ENCODE measurements at places on chromosomes 5 and 9. TPM values are rescaled to one million over a fixed set of nuclear protein-coding genes. Genes with fewer than 3 reads are reported as not detected.

DNA sequence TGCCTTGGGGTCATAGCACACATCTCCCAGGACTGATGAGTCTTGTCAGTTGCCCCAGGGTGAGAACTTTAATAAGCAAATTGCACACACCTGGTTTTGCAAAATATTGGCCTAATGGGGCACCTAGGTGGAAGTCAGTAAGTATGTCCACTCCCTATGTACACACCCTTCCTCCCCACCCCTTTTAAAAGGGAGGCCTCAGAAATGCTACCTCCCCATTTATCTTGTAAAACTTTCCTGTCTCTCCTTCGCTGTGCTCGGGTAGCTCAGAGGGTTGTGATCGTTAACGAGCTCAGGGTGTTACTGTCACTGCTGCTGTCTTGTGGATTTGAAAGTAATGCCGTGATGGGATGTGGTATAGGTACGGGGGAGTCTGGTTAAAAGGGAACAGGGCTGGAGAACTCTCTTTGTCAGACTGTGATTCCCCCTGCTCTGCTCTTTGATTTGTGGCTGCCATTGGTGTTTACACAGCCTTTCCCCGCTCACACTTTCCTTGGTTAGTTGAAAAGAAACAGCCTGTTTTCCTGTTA lies 26.2 kb downstream of the ZNF462 start:
- no peaks in the 10 kb centered on the region for H3K4me1 ChIP-seq
- H3K4me3 ChIP-seq = no peak overlapping the region
- no peak for DNase-seq
- H3K36me3 ChIP-seq = no peaks in the 10 kb centered on the region
- H3K27me3 ChIP-seq = no peaks in the 10 kb centered on the region

Gene UBTD2
- 4.0 TPM for polyA plus RNA-seq

GRCh38 chr5:90868799-90869198 lies 310.2 kb downstream of the ADGRV1 start:
- no peak overlapping the region for H3K27ac ChIP-seq
- no peak overlapping the region for H3K4me3 ChIP-seq
- no peaks in the 10 kb centered on the region for H3K36me3 ChIP-seq
- no peak for DNase-seq
- peaks cover 16% of the 10 kb centered on the region for H3K4me1 ChIP-seq

GRCh38 chr5:78792345-78793055 lies 143.9 kb upstream of the LHFPL2 start:
- H3K4me3 ChIP-seq = no peak overlapping the region
- H3K27ac ChIP-seq = no peak overlapping the region
- no peaks in the 10 kb centered on the region for H3K36me3 ChIP-seq
- no peaks in the 10 kb centered on the region for H3K4me1 ChIP-seq
- DNase-seq = no peak
- no peaks in the 10 kb centered on the region for H3K27me3 ChIP-seq

Data from naive thymus-derived CD4-positive, alpha-beta T cell (primary cell).